H9 (cell line): ENCODE measurements at places on chromosomes 6 and 20. TPM values are rescaled to one million over a fixed set of nuclear protein-coding genes. Genes with fewer than 3 reads are reported as not detected.

- no peak for DNase-seq
Measured at GRCh38 chr6:158743033-158743651, 76.0 kb downstream of the EZR start.

GRCh38 chr20:42429761-42430458, 759.8 kb downstream of the PTPRT start:
- DNase-seq: no peak

- DNase-seq: peak; percentile 58
Measured at GRCh38 chr6:16723826-16724225, 37.4 kb downstream of the ATXN1 start.

GRCh38 chr20:16069389-16070010, 503.7 kb downstream of the KIF16B start:
- DNase-seq: no peak

- no peak for DNase-seq
Measured at GRCh38 chr6:156026486-156027247, 571.0 kb upstream of the NOX3 start.

DNA sequence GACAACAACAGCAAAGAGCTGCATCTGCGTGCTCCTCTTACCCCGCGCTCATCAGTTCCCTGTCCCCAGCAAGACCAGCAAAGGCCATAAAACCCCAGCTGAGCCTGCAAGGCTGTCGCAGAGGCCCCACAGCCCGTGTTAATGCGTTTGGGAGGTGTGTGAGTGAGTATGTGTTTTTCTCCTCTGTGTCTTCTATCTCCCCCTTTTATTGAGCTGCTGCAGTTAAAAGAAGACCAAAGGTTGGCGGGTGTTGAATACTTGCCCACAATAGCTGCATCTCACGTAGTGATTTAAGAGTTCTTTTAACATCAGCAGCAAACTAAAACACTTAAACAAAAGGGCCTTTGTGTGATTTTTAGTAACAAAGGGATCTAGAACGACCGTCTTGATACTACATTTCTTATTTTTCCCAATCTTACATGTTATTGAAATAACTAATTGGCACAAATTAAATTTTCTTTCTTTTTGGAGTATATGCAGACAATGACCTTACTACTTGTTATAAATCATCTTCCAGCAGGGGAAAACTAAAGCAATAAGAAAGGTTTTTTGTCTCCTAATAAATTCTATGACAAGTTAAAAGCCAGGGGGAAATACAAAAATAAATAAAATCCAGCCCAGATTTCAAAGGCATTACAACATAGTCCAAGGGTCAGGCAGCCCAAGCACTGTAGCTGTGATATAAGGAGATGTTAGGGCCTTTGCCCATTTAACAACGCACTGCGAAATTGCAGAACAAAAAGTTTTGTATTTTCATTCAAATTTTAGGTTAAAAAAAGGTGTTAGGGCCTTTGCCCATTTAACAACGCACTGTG, 27.2 kb upstream of the CNKSR3 start:
- peak; percentile 36 for DNase-seq

DNA sequence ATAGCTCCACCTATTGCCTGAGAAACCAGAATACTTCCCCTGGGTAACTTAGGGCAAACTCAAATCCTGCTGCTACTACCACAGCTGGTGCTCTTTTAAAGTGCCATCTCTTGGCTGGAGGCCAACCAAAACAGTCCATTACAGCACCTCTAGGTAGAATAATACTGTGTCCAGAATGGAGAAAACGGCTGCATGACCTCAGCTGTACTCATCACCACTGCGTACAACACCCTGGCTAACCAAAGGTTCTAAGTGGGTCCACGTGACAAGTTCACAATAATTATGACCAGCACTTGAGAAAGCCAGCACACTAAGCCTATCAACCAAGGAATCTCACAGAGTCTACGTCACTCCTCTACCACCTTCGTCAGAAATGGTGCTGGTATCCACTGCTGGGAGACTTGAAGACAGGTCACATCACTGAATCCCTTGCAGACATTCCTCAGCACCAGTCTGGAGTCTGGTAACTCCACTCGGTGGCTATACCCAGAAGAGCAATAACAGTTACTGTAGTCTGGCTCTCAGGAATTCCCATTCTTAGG, 40.9 kb upstream of the PKIB start:
- no peak for DNase-seq

DNA sequence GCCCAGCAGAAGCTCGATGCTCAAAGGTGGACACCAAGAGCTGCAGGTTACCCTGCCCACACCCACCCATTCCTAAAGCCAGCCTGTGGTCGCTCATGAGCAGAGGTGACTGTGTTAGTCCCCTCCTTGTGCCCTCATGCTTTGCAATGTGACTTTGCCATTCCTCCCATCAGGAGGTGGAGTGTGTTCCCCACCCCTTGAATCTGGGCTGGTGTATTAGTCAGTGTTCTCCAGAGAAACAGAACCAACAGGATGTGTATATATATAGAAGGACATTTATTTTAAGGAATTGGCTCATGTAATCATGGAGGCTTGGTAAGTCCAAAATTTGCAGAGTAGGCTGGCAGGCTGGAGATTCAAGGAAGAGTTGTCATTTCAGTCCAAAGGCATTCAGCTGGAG, 54.4 kb upstream of the RNF24 start:
- DNase-seq: no peak

GRCh38 chr6:84651583-84651982, 112.8 kb downstream of the TBX18 start:
- DNase-seq: no peak

- no peak for DNase-seq
Measured at GRCh38 chr6:109301418-109301817, 80.8 kb downstream of the CD164 start.

DNA sequence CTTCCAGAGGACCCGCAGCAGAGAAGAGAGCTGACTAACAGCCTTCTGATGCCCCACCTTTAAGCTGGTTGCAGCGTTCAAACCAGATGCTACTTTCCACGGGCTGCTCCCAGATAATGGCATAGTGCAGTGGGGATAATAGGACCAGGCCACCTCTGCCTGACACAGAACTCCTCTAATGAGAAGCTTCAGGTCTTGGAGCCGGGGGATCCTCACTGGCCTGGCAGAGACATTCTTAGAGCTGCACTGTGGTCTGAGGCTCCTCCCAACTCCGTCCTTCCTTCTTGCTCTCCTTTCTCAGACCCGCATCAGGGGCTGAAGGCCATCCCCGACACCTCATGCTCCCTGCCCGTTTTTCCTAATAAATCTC, 206.6 kb upstream of the MARCKS start:
- no peak for DNase-seq

- DNase-seq: no peak
Measured at GRCh38 chr6:129638686-129639085, 71.3 kb downstream of the ARHGAP18 start.

DNA sequence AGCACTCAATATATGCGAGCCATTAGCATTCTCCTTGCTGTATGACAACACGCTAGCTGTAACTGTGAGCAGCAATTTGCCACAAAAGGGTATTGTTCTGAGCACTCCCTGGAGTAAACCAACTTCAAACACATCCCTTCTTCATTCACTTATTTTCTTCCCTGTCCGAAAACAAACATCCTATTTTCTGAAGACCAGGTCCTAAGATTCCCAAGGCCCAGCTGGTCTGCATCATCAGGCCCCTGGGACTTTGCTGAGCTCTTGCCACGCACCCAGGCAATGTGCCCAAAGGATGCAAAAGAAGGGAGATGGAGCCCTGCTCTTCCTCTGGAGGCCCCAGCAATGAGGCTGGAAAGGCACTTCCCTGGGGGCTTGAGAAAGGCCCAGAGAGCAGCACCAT, 118.1 kb downstream of the PREX1 start:
- no peak for DNase-seq

DNA sequence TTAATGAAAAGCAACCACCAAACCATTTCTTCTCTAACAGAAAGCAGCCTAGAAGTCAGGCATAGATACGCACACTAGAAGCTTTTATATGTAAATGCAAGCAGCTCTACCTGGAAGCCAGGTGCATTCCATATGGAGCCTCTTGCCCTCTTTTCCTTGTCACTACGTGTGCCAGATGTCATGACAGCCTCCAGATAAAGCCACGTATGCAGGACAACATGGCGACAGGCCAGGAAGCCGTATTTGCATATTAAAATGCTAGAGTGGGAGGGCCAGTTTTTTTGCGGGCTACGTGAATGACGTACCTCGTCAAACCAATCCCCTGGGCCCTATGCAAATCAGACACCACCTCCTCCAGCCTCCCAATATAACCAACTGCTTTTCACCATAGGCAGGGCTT, 308.1 kb upstream of the SPTLC3 start:
- DNase-seq: peak; percentile 52

- peak; percentile 98 for DNase-seq
Measured at GRCh38 chr20:52105442-52106422, 85.8 kb downstream of the ZFP64 start.

DNA sequence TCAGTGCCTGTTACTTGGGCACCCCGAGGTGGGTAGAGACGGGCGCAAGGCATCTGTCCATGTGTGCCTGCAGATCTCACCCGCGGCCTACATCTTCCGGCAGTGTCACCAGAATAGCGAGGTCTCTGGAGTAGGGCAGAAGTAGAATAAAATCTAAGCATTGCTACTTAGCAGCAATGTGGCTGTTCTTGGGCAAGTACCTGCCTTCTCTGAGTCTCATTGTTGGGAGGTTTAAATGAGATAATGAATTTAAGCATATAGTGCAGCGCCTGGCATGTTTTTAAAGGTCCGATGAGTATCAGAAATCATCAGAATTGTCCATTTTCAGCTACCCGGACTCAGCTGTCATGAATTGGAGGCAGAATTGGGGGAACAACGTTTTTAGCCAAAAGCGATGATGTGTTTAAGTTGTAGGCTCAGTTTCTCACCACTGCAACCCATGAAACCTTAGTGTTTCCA, 800 bp downstream of the ABCC10 start:
- no peak for DNase-seq

DNA sequence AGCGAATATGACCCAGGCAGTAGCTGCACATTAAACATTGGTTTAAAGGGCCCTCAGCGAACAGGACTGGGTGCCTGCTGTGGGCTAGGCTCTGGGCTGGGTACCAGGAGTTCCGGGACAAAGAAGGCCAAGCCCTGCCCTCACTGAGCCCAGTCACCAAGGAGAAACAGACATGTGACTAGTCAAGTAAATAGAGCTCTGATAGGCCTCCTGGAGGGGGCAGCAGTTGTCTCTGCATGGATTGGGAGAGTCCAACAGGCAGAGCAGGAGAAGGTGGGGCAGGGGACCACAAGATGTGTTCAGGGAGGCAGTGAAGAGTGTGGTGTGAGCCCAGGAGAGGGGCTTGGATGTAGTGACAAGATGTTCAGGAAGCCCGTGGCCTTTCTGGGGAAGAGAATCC, 3.1 kb downstream of the HM13 start:
- peak; percentile 84 for DNase-seq

GRCh38 chr20:63173552-63174191, 42.3 kb downstream of the YTHDF1 start:
- no peak for DNase-seq

Gene SLC22A3
- 2.7 and 2.8 TPM in 2 replicates for total RNA-seq

Gene CGAS
- 1.7 and 1.8 TPM in 2 replicates for total RNA-seq

Gene KHDRBS2
- 2.7 and 3.0 TPM in 2 replicates for total RNA-seq

Gene CST5
- total RNA-seq: not detected in 2 replicates

Gene RIN2
- total RNA-seq: 1.0 and 1.1 TPM in 2 replicates

Gene IGF2R
- total RNA-seq: 62.9 and 66.7 TPM in 2 replicates

Gene CTSZ
- total RNA-seq: 35.7 and 37.6 TPM in 2 replicates

Gene MUC21
- not detected in 2 replicates for total RNA-seq

Gene DZANK1
- total RNA-seq: 9.6 and 10.5 TPM in 2 replicates

Gene ARMC2
- total RNA-seq: 2.8 and 3.9 TPM in 2 replicates

Gene MYLK2
- total RNA-seq: 0.57 and 0.74 TPM in 2 replicates

Gene RBM38
- 66.8 and 67.9 TPM in 2 replicates for total RNA-seq

Gene SPATA25
- 1.8 and 2.4 TPM in 2 replicates for total RNA-seq

Gene NOX3
- total RNA-seq: not detected in 2 replicates
